ENCODE measurements at places on chromosomes 11 and 22. TPM values are rescaled to one million over a fixed set of nuclear protein-coding genes. Genes with fewer than 3 reads are reported as not detected.

GRCh38 chr11:23308041-23308440, 447.8 kb upstream of the CCDC179 start:
- DNase-seq = no peak

DNA sequence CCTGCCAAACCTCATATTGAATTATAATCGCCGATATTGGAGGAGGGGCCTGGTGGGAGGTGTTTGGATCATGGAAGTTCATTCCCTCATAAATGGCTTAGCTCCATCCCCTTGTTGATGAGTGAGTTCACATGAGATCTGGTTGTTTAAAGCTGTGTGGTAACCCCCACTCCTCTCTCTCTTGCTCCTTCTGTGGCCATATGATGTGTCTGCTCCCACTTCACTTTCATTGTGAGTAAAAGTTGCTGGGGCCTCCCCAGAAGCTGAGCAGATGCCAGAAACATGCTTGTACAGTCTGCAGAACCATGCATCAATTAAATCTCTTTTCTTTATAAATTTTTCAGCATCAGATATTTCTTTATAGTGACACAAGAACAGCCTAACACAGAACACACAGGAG, 929.0 kb upstream of the FAT3 start:
- DNase-seq = no peak

The OMP gene
- polyA plus RNA-seq = not detected

DNA sequence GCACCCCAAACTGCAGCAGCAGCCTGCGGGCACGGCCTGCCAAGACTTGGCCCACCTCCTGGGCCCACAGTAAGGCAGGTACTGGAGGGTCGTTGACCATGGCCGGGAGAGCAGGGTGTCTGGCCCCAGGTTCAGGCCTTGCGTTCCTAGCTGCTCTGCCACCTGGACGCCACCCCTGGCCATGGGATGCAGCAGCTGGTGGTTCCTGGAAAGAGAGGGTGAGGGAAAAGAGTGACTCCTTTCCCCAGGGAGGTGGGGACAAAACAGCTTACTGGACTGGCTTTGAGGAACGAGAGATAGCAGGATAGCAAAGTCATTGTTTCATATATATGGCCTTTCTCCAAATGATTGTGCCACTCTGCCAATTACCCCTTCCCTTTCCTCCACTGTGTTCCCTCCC, 1.8 kb downstream of the BSCL2 start:
- no peak for DNase-seq

GRCh38 chr11:75271730-75272129, 31.2 kb downstream of the TPBGL start:
- no peak for DNase-seq

Data from CD8-positive, alpha-beta memory T cell (primary cell).